ENCODE measurements at places on chromosomes 3 and 15. TPM values are rescaled to one million over a fixed set of nuclear protein-coding genes. Genes with fewer than 3 reads are reported as not detected.

- no peak for DNase-seq
These were observed 12.7 kb upstream of the LMCD1 start for GRCh38 chr3:8488877-8489276.

The TRPM1 gene
- total RNA-seq, result not detected

The MKRN3 gene
- total RNA-seq, result not detected

DNA sequence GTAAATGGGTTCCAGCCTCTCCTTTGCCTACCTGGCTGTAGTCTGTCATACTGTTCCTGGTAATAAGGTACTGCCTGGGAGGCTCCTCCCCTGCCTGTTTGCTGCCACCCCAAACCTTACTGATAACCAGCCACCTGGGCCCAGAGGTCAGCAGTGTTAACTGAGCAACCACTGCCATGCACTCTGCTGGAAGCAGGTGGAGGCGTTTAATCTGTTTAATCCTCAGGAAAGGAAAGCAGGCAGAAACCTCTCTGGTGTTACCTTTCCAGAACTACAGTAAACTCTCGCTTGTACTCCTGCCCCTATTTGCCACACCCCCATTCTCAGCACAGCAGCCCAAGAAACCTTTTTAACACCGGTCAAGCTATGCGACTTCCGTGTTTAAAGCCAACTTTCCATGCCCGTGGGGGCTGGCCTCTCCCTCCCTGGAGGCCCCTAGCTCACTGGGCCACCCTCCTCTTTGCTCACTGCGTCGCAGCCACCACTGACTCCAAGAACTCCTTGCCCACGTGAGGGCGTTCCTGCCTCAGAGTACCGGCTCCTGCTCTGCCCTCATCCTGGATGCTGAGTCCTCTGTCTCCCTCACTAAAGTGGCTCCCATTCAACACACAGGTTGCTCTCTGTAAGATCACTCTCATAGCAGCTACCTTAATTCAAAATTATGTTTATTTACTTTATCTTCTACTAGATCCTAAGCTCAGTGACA, 8.3 kb downstream of the BDH1 start:
- no peak for DNase-seq

The BRPF1 gene
- 7.8 TPM for total RNA-seq

The MYNN gene
- total RNA-seq, result 14.7 TPM

The CCDC39 gene
- total RNA-seq, result not detected

GRCh38 chr15:39125904-39126303, 455.0 kb upstream of the THBS1 start:
- peak; percentile 36 for DNase-seq

The DNAH1 gene
- 3.9 TPM for total RNA-seq

DNA sequence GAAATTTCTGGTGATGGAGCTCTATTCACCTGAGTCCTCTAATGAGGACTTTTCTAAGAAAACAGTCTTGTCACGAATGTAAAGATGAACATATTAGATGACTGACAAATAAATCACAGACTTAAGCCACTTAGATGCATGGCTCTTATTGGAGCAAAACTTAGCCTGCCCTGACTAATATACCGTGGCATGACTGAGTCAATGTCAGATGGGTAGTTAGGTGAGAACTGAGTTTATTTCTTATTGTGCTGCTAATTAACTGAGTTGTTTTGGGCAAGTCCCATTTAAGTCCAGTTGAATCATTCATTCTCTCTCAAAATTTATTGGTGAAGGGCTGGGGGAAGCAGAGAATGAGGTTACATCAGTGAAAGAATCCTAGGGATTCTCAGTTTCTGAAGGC, 459.8 kb downstream of the MCTP2 start:
- no peak for DNase-seq

GRCh38 chr3:136990826-136991225, 33.0 kb downstream of the IL20RB start:
- DNase-seq, result no peak

The IGSF11 gene
- not detected for total RNA-seq

- DNase-seq, result peak; percentile 64
These were observed at the start of gene ADAMTS7 for GRCh38 chr15:78811124-78811824. TSS of gene ADAMTS7 (minus strand) at chr15:78811464. CDS start at chr15:78811220, 244 bp downstream.

DNA sequence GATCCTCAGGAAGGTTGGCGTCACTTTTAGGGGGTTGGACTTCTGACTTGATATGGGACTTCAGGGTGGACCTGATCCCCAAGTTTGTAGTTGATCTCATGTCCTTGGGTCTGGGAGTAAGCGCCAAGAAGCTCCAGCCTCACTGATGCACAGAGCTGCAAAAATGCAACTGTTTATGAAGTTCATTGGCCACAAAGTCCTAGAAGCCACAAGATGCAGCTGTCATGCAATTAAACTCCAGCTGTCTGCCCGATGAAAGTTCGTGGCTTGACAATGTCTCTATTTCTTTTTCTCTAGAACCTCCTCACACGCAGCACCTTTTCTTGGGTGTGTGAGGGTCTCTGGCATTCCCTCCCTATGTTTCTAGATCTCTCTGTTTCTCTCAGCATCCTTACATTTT, 9.2 kb upstream of the ACAN start:
- no peak for DNase-seq

DNA sequence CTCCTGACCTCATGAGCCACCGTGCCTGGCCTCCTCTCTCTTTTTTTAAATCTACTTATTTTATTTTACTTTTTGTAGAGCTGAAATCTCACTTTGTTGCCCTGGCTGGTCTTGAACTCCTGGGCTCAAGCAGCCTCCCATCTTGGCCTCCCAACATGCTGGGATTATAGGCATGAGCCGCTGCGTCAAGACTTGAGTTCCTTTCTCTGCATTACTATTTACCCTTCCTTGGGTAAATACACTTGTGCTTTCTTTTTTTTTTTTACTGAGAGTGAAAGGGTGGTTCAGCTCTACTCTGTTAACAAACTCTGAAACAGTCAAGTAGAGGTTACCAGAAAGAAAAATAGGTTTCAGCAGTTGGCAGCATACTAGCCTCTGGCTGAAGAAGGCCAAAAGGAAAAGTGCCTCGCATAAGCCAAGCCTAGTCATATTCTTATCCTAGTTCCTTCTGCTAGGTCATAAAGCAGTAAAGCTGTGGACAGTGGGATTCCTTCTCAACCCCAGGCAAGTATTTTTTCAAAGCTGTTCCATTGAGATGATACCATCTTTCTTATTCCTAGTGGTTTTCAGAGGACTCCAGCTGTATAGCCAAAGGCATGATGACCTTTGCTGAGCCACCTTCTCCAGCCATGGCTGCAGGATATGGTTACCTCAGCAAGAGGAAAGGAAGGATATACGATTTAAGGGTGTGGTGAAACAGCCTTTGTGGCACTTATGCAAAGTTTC, 135.1 kb downstream of the RBPMS2 start:
- no peak for DNase-seq

The CILP gene
- total RNA-seq, result not detected

The C3orf62 gene
- 0.84 TPM for total RNA-seq

DNA sequence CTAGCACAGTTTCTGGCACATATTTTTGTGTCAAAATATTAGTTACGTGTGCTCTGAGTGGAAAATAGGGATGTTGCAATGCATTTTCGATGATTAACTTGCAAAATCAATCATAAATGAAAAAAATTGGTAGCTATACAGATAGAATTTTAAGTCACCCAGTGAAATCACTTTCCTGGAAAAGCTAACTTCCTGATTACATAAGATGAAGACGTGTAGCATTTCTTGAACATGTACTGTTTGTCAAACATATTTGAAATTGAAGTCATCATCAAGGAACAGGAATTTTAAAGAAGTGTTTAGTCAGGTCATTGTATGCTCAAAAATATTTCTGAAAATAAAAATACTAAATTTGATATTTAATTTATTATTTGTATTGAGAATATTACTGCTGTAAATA, 977.7 kb downstream of the PLOD2 start:
- no peak for DNase-seq

- DNase-seq, result no peak
These were observed 33.2 kb downstream of the SIDT1 start for GRCh38 chr3:113565555-113565954.

GRCh38 chr3:49265661-49266386, 11.2 kb downstream of the C3orf62 start:
- no peak for DNase-seq

GRCh38 chr3:119331661-119332060, 37.5 kb downstream of the ARHGAP31 start:
- DNase-seq, result no peak

DNA sequence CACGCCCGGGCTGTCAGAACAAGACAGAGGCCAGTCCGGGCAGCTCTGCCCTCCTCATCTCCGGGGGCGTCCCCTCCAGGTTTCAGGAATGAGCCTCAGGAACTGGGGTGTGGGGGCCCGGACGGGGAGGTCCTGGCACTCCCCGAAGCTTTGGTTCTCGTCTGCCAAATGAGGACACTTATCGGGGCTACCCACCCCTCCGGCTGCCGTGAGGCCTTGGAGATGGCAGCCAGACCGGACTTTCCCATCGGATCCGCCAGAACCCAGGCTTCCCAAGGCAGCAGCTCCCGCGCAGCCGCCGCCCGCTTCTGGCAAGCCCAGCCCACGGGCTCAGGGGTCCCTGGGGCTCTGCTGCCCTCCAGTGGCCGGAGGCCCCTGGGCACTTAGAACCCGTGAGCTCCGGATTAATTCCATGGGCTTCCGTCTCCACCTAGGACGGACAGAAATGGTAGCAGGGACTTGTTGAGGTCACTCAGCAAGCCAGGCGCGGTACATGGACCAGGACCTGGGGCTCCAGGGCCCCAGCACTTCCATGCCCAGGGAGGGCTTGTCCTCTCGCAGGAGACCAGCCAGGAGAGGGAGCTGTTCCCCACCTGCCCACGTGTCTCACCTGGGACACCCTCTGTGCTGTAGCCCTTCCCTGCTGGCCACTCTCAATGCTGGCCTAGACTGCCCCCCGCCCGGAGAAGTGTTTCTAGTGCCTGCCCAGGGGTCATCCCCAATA, 89.4 kb downstream of the LINGO1 start:
- DNase-seq, result peak; percentile 75

GRCh38 chr15:67997996-67998395, 56.1 kb upstream of the PIAS1 start:
- peak; percentile 52 for DNase-seq

DNA sequence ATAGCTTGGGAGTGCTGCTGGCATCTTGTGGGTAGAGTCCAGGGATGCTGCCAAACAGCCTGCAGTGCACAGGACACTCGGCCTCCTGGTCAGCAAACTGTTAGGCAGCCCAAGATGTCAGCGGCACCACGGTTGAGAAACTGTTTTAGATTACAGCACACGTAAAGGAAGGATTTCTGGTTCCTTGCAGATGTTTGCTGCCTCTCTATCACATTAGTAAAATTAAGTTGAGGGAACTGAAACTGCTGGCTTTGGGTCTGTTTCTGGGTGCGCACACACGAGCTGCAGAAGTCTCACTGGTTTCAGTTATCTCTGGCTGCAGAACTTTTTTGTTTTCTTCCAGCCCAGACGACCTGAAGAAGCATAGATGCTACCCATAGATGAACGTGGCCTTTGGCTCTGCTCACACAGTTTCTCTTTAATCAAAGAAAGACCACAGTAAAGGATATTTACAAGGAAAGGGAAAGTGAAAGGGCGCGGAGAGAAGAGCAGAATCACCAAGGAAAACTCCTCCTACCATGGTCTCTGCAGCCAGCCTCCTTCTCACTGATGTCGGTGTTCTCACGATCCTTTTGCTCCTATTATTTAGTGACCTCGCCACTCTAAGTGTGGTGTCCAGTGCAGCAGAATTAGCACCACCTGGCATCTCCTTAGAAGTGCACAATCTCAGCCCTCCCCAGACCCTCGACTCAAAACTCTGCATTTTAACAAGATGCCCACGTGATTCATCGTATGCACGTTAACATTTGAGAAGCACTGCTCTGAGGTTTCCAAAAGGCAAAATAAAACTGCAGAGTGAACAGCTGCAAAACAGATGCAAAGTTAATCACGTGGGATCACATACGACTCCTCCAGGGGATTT, 50.6 kb upstream of the AKAP13 start:
- no peak for DNase-seq

GRCh38 chr3:113758389-113759024, 11.7 kb downstream of the ATP6V1A start:
- no peak for DNase-seq

The RASGRF1 gene
- not detected for total RNA-seq

- DNase-seq, result peak; percentile 24
These were observed 49.7 kb upstream of the SCAANT1 start for GRCh38 chr3:63961891-63962290.

- DNase-seq, result no peak
These were observed 46.2 kb downstream of the C3orf38 start for GRCh38 chr3:88195951-88196434.

GRCh38 chr3:169041677-169042171, 621.8 kb downstream of the MECOM start:
- DNase-seq, result peak; percentile 25

DNA sequence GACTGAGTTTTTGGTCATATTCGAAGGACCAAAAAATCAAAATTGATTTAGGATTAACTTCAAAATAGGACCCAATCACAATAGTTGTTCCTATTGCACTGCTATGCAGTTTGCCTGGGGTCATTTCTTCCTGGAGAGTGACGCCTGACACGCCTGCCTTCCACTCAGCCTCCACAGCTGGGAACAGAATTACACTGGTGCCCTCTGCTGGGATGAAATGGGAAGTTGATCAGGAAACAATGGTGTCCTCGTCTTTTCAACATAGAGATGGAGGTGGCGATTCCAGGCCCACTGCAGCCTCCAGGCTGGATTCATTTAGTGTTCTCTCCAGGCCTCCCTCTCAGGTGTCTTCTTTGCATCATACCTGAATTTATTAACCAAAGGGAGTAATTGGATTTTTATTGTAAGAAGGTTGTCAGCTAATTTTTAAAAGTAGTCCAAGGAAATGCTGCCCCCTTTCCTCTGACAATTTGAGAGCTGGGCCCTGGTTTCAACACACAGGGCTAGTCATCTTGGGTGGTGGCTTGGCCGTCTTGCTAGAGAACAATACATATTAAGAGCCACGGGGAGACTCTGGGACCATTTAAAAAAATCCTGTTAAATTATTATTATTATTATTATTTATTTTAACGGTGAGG, 69.7 kb downstream of the GAP43 start:
- DNase-seq, result peak; percentile 75

The SLC15A2 gene
- total RNA-seq, result 1.4 TPM

DNA sequence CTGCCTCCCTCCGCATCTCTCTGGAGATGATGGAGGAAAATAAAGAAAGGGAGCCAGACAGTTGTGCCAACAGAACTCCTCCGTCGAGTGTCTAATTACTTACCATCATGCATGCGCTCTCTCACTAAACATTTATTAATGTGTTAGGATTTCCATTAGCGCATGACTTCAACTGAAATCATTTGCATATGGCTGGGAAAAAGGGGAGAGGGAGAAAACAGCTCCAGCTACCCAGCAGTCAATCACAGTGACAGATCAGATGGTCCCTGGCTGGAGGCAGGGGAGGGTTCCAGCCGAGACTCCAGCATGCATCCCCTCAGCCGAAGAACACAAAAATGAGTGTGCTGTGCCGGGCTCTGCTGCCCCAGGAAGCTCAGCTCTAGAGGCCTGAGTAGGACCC, 6.8 kb upstream of the RHO start:
- DNase-seq, result no peak

- DNase-seq, result no peak
These were observed 619 bp downstream of the ATXN7 start for GRCh38 chr3:63864008-63864964.
